T-cell (primary cell): ENCODE measurements at places on chromosomes 2 and 18.

DNA sequence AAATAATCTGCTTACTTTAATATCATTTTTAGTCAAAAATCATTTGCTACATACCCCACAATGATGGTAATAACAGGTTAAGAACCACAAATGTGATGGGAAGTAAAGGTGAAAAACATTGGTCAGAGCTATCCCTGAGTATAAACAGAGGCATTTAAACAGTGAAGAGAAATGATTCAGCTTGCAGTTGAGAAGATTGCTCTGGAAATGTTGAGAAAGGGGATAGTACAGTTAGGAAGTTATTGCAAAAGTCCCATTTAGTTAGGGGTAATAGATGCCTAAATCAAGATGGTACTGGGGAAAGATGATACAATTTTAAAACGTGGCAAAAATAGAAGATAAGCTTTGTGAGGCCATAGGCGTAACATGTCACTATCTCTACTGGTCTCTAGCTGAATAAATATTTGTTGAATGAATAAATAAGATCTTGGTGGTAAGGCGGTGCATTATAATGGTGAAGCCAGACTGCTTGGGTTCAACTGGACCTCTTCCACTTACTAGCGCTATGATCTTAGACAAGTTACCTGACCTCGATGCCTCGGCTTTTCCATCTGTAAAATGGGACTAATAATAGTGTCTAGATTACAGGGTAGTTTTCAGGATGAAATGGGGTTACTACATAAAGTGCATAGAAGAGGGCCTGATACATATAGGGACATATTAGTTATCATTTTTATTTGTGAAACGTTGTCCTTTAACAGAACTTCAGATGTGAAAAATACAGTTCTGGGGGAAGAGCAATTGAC is 2.0 kb upstream of the BZW1 start:
- DNase-seq, result no peak

- no peak for DNase-seq
These were observed 17.5 kb upstream of the CCL20 start for GRCh38 chr2:227796045-227796711.

DNA sequence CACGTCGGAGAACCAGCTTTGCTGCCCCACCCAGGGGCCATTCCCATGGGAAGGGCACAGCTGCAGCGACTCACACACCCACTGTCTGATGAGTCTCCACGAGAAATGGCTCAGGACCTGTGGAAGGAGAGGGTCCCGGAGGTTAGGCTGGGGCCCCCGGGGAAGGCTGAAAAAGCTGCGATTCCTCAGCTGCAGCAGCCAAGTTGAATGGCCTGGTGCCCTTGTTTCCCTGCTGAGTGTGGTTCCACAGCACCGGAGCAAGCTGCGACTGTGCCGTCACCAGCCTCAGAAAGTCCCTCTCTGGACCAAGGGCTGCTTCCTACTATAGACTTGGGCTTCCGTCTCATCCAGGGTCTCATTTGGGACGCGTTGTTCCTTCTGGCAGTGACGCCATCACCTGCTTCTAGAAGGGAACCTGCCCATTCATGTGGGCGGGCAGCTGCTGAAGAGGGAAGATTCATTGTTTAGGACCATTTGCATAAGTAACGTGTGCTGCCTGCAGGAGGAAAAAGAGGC is 180.2 kb downstream of the INHBB start:
- no peak for DNase-seq

GRCh38 chr18:55003695-55004094 is 44.4 kb upstream of the CCDC68 start:
- no peak for DNase-seq

GRCh38 chr2:159650574-159650973 is 34.2 kb upstream of the BAZ2B start:
- DNase-seq, result no peak

- DNase-seq, result peak; percentile 6
These were observed 19.0 kb downstream of the CROCC2 start for GRCh38 chr2:240925191-240925567.

DNA sequence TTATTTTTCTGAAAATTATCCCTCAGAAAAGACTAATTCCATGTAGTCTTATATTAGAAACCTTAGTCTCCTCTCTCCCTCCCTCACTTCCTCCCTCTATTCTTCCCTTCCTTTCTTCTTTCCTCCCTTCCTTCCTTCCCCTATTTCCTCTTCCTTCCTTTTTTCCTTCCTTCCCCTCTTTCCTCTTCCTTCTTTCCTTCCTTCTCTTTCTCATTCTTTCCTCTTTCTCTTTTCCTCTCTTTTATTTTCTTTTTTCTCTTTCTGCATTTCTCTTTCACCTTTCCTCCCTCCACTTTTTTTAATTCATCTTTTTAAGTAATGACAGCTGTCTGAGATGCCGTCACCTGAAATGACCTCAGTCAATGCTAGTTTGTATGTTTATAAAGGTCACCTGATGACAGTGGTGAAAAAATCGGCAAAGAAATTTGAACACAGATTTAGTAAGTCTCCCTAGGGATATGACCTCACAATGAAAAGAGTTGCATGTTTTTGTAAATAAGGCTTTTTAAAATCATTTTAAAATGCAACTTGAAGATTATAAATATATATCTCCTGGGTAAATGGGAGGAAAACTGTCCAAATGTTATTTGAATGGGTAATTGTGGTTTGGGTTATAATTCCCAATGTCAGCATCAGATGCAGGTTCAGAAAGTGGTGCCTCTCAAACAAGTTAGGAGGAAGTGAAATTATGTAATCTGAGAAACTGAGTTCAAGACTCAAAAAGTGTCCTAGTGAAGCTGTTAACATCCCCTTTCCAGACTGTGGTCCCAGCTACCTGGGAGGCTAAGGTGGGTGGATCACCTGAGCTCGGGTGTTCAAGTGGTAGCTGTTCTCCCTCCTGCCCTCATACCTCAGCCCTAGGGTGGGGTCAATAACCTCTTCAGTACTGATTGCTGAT is 90.3 kb upstream of the ST3GAL5 start:
- DNase-seq, result no peak

GRCh38 chr2:138949517-138949916 is 169.3 kb upstream of the NXPH2 start:
- DNase-seq, result no peak

DNA sequence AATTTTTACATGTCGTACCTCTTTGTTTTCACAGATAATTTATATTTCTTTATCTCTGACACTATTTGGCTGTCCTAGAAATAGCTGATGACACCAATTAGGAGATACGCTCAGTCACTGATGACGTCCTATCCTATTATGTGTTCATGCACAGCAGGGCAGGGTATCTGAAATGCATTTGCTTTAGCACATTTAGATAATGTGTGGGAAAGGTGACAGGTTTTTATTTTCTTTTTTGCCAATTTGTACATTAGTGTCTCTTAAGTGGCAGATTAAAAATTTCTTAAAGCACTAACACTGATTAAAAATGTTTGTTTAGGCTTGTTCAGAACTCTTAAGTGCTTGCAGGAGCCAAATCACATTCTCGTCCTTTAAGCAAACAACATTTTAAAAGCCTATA is 39.7 kb downstream of the CDC42EP3 start:
- no peak for DNase-seq

GRCh38 chr2:70173520-70173919 is 17.3 kb downstream of the C2orf42 start:
- DNase-seq, result no peak

- no peak for DNase-seq
These were observed 35.9 kb downstream of the TMEM18 start for GRCh38 chr2:641164-641871.

- DNase-seq, result no peak
These were observed 231.9 kb downstream of the DYSF start for GRCh38 chr2:71685073-71685848.

DNA sequence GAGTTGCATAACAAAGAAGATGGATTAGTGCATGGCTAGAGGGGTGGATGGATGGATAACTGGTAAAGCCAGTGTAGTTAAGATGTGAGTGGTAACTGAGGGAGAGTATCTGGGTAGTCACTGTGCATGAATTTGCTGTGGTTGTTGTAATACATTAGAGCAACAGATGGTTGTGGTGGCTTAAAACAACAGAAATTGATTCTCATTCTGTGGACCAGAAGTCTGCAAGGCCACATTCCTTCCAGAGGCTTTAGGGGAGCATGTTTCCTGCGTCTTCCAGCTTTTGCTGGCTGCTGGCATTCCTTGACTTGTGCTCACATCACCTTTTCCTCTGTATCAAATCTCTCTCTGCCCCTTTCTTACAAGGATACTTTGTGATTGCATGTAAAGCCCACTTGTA is 155.4 kb downstream of the ASB1 start:
- DNase-seq, result no peak

GRCh38 chr18:49815927-49816326 is 2.6 kb upstream of the ACAA2 start:
- no peak for DNase-seq

GRCh38 chr2:64298161-64298560 is 153.9 kb upstream of the PELI1 start:
- DNase-seq, result no peak

- DNase-seq, result no peak
These were observed 110.7 kb downstream of the RTN4 start for GRCh38 chr2:54939446-54940118.
